Epithelial cell of esophagus (primary cell): ENCODE measurements at places on chromosomes 12 and 14.
A peak's percentile ranks its signal among the peaks of the same experiment; 100 is the strongest.

- DNase-seq = no peak
Observed at GRCh38 chr12:12784116-12784515, 1.3 kb upstream of the APOLD1 start.

- no peak for DNase-seq
Observed at GRCh38 chr12:68831272-68831671, 23.3 kb downstream of the MDM2 start.

DNA sequence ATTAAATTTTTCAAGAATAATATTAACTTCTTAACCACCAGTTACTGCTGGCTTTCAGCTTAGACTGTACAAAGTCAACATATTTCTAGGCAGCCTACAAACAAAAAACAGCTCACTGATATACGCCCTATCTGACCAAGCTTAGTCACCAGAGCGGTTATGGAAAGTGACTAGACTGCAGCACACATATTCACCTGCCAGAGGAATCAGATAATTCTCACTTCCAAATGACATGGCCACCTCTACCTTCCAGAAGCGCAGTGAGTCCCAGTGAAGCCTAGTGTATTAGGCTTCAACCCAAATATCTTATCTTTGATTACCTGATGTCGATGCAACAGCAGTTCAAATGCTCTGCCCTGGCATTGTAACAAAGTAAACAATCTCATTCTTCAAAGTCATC is 8.5 kb downstream of the STXBP6 start:
- no peak for DNase-seq

GRCh38 chr14:27715561-27715960 is 1051.0 kb upstream of the FOXG1 start:
- no peak for DNase-seq

GRCh38 chr14:55139696-55140509 is 10.9 kb downstream of the LGALS3 start:
- DNase-seq = no peak

GRCh38 chr14:98950353-98950895 is 321.6 kb downstream of the BCL11B start:
- DNase-seq = no peak

DNA sequence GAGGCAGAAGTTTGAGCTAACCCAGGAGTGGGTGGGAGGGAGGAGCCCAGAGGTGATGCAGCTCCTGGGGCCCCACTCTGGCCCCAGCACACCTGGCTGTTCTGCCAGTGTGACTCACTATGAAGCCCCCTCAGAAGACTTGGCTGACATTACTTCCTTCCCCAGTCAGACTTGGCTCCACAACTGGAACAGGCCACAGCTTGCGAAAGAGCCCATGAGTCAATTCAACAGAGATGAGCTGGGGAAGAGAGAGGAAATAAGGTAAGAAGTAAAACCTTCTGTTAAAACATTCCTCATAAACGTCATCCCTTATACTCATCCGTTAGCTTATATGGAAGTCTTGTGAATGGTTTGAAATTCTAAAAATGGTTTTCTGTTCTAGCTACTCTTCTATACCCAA is 245.9 kb downstream of the ADAMTS20 start:
- DNase-seq = peak; percentile 98

DNA sequence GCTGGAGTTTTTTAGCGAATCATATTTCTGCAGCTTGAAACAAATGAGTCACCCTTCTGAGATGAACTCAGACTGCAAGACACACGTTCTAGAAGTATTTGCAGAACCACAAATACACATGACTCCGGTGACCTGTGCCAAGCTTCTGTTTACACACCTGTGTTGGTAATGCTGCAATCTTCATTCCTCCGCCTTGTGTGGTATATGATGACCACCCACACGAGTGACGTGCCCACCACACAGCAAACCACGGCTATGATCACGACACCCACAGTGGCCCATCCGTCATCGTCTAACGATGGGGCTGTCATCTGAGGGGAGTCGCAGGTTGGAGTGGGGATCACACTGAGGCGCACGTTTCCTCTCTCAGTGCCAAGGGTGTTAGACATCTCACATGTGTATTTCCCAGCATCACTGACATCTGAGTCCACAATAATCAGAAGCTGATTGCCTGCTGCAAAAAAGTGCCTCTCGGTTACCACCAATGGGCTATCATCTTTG is 43.0 kb downstream of the LRIG3 start:
- peak; percentile 98 for DNase-seq
